ENCODE measurements at places on chromosomes 13 and 19.

- no peak for DNase-seq
These were observed 12.4 kb downstream of the JAK3 start for GRCh38 chr19:17835182-17836006.

DNA sequence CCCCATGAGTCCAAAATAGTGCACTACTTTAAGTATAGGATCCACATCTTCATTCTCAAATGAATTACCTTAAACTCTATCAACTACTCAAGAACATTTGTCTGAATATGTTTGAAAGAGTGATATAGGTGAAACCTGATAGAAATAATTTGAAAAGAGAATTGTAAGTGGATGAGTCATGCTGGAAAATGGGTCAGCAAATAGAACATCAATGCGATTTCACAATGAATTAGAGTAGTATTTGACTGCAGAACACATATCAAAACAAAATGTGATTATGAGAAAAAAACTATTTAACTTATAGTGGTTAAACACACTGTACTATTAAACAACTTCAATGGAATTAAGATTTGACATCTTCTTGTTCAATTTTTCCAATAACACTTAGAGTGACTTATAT is 300.6 kb upstream of the KLHL1 start:
- DNase-seq: no peak

GRCh38 chr13:102970542-102970941 is 95.7 kb downstream of the SLC10A2 start:
- DNase-seq: no peak

DNA sequence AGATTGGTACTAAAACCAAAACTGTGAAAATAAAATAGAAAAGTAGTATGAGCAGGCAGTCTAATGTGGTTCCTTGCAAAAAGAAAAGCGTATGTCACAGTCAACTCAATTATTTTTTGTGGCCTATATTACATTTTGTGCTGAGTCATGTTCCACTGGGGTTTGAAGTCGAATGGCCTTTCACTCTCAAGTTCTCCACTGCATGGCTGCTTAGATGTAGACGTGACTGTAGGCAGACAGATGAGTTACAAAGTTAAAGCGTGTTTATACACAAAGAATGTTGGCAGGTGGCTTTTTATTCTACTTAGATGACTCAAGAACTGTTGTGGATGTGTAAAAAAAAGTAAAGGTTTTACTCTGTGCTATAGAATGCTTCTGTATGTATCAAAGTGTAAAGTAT is 133.9 kb downstream of the SLITRK6 start:
- no peak for DNase-seq

Data from Kasumi-1 (cell line).